ENCODE measurements at places on chromosomes 11 and 22.
A peak's percentile ranks its signal among the peaks of the same experiment; 100 is the strongest.

DNA sequence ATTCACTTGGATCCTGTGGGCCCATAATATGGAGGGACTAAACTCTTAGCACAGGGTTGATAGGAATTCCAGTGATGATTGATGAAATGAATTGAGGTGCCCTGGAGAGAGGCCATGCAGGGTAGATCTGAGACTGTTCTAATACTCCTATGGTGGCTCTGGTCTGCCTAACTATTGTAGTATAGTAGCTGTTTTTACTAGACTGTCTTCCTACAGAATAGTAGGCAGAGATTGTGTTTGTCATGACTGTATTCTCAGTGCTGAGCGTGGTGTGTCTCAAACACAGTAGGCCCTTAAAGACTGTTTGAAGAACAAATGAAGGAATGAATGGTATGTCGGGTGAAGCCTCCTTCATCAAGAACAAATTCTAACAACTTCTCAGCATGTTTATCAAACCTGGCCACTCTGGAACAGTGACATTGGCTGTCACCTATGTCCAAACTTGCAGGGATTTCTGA is 107.0 kb upstream of the SESN3 start:
- no peak for DNase-seq

GRCh38 chr11:80083531-80083951 is 642.7 kb upstream of the TENM4 start:
- no peak for DNase-seq

DNA sequence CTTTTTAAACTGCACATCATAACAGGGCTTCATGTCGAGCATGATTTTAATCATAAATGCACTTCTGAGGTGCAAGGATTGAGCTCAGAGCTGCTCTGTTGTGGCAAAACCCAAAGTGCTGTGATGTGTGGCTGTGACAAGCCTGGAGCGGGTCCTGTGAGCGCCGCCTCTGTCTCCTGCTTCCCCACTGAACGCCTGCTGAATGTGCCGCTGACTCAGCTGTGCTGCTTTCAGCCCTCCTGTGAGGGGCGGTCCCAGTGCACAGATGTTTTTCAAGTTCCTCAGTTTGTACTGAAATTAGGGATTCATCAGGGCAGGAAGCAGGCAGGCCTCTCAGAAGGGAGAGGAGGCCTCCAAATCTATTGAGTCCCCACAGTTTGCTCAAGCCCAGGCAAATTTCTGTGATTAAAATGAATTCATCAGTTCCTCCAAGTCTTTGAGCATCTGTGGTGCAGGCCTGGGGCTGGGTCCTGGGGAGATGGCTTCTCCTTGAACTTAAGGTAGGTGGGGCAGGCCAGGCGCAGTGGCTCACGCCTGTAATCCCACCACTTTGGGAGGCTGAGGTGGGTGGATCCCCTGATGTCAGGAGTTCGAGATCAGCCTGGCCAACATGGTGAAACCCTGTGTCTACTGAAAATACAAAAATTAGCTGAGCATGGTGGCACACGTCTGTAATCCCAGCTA is 3.0 kb upstream of the GTSE1 start:
- peak; percentile 79 for DNase-seq

DNA sequence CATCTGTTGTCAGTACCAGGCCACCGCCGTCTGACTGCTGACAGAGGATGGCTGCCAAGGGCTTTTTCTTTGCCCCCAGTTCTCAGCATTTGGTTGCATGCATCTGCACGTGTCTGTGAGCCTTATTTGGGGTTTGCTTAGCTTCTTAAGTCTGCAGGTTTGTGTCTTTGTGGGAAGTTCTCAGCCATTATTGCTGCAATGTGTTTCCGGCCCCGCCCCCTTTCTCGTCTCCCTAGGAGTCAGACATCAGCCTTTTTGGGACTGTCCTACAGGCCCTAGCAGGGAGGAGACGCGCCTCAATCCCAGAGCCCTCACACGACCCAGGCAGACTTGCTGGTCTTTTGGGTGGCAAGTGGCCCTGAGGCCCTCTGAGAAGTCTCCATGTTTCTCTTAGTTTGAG is 8.0 kb downstream of the MOB2 start:
- peak; percentile 85 for DNase-seq

GRCh38 chr22:49068861-49069500 is 758.7 kb downstream of the BRD1 start:
- DNase-seq: no peak

Data from Jurkat, Clone E6-1 (cell line).